ENCODE measurements at places on chromosomes 16 and 17. TPM values are rescaled to one million over a fixed set of nuclear protein-coding genes. Genes with fewer than 3 reads are reported as not detected.

DNA sequence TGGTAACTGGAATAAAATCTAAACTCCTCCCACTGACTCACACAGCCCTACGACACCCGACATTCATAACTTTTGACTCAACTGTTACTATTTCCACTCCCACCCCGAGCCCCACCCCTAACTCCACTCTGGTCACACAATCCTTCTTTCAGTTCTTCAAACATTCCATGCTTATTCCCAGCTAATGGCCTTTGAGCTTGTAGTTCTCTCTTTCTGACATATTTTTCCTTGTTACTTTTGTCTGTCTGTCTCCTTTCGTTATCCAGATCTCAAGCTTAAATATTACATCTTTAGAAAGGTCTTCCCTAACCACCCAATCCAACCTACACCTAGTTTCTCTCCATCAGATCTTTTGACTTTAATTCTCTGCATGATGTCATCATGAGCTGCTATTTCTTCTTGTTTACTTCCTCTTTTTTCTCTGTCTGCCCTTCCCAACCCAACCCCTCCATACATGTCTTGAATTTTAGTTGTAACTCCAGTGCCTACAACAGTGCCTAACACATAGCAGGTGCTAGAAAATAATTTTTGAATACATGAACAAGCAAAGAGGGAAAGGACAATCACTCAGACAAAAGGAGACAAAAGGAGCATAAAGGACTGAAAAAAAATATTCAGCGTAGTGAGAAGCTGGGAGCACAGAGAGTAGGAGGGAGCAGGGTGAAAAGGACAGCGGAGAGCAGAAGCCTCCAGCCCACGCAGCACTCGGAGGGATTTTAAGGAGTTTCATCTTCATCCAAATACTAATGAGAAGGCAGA lies 65.2 kb upstream of the SMIM36 start:
- DNase-seq = peak; percentile 63

GRCh38 chr17:72975509-72975908 lies 117.0 kb downstream of the SLC39A11 start:
- DNase-seq = no peak

DNA sequence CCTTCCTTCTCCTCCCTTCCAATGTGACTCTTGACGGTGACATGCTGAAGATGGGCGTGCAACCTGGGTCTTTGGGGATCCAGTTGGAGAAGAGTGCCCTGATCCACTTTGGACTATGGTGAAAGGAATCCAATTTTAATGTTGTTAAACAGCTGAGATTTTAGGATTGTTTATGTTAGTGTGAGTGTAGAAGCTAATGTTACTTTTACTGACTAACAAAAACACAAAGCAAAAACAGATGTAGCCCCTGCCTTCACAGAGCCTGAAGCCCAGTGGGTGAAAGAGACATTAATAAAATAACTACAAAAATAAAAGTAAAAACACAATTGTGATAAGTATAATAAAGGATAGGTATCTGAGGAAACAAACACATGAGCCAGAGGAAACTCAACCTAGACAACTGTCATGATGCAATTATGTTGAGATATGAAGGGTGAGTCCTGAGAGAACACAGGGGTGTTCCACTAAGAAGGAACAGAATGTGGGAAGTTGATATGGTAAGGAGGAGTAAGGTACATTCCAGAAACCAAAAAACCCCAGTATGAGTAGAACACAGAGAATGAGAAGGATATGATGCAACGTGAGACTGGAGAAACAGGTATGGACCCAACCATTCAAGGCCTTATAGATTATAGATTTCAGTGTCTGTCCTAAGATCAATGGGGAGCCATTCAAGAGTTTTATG lies 115.1 kb upstream of the PMFBP1 start:
- DNase-seq = no peak

DNA sequence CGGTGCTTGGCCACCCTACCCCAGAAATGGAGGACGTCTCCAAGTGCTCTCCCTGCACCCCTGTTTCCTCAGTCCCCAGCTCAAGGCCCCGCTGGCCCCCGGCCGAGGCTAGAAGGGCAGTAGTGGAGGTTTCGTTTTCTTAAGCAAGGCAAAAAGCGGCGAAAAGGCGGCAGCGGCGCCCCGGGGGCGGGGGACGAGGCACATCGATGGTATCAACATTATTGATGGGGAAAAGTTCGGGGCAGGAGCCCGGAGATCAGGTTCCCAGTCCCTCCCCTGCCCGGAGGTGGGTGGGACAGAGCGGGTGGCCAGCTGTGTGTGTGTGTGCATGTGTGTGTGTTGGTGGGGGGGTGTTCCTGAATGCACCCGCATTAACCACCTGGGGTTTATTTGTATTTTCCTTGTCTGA lies 4.1 kb upstream of the SALL1 start:
- no peak for DNase-seq

DNA sequence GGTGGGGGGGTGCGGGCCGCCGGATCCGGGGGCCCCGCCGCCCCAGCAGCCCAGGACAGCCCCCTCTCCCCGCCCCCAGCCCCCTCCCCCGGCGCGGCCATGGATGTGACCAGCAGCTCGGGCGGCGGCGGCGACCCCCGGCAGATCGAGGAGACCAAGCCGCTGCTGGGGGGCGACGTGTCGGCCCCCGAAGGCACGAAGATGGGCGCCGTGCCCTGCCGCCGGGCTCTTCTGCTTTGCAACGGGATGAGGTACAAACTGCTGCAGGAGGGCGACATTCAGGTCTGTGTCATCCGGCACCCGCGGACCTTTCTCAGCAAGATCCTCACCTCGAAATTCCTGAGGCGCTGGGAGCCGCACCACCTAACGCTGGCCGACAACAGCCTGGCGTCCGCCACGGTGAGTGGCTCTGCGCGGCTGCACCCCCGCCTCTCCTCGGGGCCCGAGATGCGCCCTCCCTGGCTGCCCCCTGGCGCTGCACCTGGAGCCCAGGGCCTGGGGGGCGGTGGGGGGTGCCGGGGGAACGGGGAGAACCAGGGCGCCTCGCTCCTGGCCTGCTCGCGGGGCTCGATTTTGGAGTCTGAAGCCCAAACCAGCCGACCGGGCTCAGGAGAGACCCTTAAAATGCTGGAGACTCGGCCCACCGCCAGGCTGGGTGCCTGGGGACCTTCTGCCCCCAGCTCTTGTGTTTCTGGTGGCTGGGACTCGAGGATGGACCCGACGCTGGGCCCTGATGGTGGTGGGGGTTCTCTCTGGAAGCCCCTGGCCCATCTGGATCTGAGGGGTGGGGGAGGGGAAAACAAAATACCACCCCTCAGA lies 744 bp downstream of the CMIP start:
- DNase-seq = no peak

- DNase-seq = no peak
Measured at GRCh38 chr17:10120749-10121148, 77.7 kb downstream of the GAS7 start.

GRCh38 chr16:57607676-57608461 lies 20.6 kb upstream of the ADGRG1 start:
- DNase-seq = no peak

GRCh38 chr17:236641-237405 lies 55.4 kb upstream of the DOC2B start:
- DNase-seq = no peak

DNA sequence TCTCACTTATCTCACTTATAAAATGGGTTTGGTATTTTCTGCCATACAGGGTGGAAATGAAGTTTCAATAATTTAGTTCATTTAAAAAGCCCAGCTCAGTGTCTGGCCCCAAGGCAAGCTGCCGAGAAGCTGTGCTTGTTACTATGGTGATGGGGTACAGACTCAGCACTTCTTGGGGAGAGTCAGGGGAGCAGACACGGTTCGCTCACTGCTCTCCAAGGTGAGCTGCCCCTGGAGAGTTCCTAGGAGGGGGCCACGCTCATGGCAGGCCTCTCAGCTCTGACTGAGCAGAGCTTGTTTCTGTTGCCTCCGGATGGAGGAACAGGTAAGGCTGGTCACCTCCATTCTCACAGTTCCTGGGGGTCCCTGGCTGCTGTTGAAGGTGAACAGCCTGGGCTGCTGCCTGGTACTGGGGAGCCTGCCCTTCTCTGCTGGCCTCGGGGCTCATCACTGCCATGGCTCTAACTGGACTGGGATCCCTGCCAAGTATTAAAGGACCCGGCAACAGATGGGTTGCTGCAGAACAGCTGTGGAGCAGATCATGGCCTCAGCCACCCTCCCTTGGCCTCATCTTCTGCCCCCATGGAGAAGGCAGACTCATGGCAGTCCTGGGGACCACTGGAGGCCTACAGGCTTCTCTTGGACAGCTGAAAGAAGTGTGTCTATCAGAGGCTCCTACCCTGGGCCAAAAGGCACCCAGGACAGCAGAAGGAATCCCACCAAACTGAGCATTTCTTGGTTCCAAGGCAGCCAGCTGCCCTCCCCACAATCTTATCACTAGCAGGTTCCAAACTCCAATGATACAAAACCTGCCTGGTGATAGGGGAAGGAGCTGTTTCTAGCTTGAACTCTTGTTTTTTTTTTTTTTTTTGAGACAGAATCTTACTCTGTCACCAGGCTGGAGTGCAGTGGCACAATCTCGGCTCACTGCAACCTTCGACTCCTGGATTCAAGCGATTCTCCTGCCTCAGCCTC lies 25.9 kb upstream of the SPATA32 start:
- no peak for DNase-seq

DNA sequence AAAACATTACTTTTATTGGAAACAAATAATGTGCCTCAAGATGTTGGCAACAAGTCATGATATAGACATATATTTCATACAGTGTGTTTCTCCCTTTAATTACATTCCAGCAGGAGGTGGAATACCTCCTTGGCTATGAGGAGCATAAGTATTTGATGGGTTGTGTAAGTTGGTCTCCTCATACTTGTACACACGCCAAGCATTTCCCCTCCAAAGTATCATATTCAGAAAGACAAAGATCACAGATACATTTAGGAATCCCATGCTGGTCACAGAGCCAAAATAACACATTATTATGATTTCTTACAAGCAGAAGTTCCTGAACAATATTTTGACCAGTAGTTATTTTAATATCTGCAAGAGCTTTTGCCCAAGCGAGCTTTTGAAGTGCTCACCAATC lies 57.8 kb downstream of the WSB1 start:
- no peak for DNase-seq

DNA sequence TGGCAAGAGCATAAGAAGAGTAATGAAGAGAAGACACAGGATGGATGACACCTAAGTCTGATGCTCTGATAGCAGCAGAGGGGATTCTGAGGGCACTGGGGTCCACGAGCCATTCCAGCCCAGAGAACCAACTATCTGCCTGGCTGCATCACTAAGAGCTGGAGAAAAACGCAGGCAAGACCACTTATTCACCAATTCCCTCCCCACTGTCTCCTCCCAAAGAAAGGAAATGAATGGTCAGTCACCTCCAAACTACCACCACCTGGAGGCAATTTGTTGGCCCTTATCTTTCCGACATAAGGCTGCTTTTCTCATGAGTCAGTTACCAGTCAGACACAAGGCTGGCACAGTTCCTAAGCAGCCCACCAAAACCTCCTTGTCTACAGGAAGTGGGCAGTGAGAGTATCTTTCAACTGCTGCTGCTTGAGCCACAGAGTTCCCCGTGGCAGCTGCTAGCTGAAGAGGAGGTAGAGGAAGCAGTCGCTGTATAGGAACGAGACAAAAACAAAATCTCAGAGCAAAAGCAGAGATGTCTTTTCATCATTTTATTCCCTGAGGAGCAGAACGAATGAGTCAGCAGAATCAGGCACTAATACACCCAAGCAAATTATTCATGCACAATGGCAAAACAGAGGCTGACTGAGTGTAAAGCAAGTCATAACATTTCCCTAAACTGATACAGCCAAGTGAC lies 111.1 kb downstream of the SMG6 start:
- DNase-seq = no peak

GRCh38 chr17:4412933-4413831 lies 20.6 kb upstream of the SPNS3 start:
- peak; percentile 94 for DNase-seq

GRCh38 chr17:74211912-74212208 lies 1.5 kb upstream of the TTYH2 start:
- DNase-seq = peak; percentile 23

DNA sequence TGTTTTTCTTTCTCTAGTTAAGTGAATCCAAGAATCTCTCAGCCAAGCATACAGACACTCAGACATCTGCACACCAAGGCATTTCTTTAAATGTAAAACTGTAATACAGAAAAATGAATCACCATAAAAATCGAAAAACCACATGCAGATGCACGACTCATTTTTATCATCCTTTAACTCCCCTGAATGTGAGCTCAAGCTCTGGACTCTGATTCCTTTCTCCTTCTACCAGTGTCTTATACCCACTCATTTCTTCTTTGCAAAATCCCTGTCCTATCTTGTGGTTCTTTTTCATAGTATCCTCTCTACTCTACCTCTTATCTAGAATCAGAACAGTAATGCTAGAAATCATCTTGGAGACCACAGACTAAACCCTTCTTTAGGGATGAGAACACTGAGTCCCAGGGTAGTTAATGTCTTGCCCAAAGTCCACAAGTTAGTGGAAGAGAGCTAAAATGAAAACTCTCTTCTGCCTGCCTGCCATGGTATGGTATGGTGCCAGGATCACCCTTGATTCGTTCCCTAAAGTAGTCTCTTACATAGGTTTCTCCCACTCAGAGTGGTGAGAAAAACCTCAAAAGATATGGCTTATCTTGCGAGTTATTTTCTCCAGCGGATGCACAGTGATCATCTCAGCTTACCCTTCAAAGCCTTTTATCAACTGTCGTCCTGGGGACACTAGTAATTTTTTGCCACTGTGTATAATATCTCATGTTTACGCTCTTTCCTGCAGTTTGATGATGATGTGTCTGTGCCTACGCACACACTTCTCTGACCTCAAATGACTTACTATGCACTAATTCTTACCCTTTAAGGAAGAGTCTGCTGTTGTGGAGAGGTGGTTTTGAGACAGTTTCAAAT lies 30.2 kb downstream of the BRD7 start:
- no peak for DNase-seq

DNA sequence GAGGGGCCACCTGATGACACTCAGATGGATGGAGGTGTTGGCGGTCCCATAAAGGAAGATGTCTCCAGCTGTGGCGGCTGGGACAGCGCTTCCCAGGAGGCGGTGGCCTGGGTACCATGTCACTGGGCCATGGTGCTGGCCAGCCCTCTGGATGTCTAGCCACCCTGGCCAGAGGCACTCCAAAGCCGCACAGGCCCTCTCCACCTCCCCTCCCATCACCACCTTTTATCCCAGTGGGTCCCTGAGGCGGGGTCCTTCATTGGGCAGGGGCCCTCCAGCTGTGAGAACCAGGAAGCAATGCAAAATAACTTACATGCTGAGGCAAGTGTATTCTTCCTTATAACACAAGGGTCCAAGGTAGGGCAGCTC lies 23.1 kb downstream of the RAB11FIP4 start:
- DNase-seq = no peak

DNA sequence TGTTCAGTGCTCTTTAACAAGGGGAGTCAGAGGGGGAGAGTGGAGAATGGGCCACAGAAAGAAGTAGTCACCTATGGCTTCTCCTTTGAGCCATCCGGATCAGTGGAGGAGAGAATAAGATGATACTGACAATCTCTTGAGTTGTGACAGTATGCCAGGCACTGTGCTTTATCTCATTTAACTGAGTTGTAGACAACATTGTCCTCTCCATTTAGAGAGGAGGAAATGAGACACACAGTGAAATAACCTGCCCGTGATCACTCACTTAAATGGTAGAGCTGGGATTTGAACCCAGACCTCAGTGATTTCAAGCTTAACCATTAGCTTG lies 17.8 kb upstream of the EEF2K start:
- no peak for DNase-seq

GRCh38 chr17:2794111-2794803 lies 2.0 kb upstream of the RAP1GAP2 start:
- DNase-seq = no peak

- no peak for DNase-seq
Measured at GRCh38 chr17:75563063-75563758, 24.4 kb upstream of the MYO15B start.

Gene ZG16B
- polyA plus RNA-seq = 0.23 TPM

All from muscle of arm (tissue), 14 donors.